Ascending aorta (tissue), 2 donors: ENCODE measurements at places on chromosomes 4 and X. TPM values are rescaled to one million over a fixed set of nuclear protein-coding genes. Genes with fewer than 3 reads are reported as not detected.

The F11 gene
- not detected for total RNA-seq

The CSAG3 gene
- not detected for total RNA-seq

DNA sequence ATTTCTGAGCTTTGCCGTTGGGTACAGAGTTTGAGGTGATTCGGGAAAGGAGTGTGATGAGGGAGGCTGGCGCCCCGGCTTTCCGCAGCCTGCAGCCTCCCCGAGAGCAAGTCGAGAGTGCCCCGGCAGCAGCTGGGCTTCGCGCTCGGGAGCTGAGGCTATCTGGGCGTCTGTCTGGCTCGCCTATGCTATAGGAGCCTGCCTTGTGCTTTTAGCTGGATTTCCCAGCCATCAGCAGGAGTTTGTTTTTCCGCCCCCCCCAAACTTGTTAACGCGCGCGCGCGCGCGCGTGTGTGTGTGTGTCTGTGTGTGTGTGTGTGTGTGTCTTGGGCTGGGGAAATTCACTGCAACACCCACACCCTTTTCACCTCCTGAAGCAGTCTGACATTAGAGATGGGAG lies 765 bp upstream of the DGKK start:
- no peak overlapping the region for H3K4me3 ChIP-seq
- H3K36me3 ChIP-seq = no peaks in the 10 kb centered on the region
- peaks cover 2% of the 10 kb centered on the region for H3K4me1 ChIP-seq
- DNase-seq = no peak
- no peak overlapping the region for H3K27ac ChIP-seq
- peaks cover 7% of the 10 kb centered on the region for H3K27me3 ChIP-seq

DNA sequence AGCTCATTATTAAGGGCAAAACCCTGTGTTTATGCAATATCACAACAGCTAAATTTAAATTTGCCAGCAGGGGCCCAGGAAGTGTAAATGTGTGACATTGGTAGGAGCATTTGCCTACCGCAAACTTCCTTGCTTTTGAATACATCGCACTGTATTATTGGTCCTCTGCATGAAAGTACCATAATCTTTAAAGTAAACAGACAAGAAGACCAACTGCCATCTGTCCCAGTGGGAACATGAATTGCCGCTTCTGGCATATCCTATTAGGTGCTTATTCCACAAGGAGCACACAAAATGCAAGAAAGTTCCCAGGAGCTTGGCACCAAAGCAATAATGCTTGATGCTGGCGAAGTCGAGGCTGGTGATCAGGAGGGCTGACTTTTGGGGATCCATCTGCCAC lies 51.3 kb downstream of the SOD3 start:
- no peak for DNase-seq
- no peaks in the 10 kb centered on the region for H3K27me3 ChIP-seq
- H3K4me3 ChIP-seq = no peak overlapping the region
- peaks cover 3% of the 10 kb centered on the region for H3K4me1 ChIP-seq
- no peak overlapping the region for H3K27ac ChIP-seq

DNA sequence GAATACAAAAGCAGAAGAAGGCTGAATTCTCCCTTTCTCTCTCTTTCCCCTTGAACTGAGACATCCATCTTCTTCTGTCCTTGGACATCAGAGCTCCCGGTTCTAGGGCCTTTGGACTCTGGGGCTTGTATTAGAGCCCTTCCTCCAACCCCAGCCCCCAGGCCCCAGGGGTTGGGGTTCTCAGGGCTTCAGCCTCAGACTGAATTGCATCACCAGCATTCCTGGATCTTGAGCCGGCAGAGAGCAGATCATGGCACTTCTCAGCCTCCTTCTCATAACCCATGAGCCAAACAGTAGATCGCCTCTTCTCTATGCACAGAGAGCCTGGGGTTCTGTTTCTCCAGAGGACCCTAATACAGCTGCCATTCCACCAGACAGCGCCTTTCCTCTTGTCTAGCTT lies 25.3 kb upstream of the CLDN24 start:
- no peak overlapping the region for H3K4me3 ChIP-seq
- no peak for DNase-seq
- H3K36me3 ChIP-seq = no peaks in the 10 kb centered on the region
- no peak overlapping the region for H3K27ac ChIP-seq
